ENCODE measurements at places on chromosomes 1 and 21.

DNA sequence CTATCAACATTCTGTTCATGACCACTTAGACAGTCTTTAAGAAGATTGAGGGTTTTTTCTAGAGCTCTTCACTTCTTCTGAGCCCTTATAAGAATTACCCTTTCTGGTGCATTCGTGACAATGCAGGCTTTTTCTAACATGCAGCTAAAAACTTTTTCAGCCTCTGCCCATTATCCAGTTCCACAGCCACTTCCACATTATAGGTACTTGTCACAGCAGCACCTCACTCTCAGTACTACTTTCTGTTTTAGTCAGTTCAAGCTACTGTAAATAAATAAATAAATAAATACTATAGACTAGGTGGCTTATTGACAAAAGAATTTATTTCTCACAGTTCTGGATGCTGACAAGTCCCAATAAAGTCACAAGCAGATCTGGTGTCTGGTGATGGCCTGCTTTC is 284.4 kb upstream of the PKN2 start:
- no peak for DNase-seq

DNA sequence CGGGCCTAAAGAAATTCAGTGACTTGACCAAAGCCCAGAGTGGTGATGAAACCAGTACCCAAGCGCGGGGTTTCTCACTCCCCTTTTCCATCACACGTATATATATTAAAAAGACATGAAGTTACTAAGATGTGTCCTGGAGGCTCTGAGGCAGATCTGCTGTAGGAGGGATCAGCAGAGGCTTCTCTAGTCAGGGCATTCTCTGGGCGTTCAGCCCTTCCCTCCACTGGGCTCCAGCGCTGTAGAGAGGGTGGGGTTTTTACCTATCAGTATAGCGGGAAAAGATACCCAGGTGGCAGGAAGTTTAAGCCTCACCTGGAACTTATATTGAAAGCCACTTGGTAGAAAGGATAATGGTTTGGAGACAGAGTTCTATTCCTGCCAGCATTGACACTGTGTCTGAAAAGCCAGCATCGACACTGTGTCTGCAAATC is 862 bp upstream of the PLEKHO1 start:
- no peak for DNase-seq

GRCh38 chr1:24222793-24223192 is 35.7 kb upstream of the IFNLR1 start:
- no peak for DNase-seq

GRCh38 chr21:43639470-43640353 is 19.6 kb downstream of the HSF2BP start:
- no peak for DNase-seq

GRCh38 chr1:200231787-200232231 is 178.0 kb downstream of the ZNF281 start:
- DNase-seq: no peak

GRCh38 chr1:48817505-48818114 is 40.9 kb upstream of the BEND5 start:
- DNase-seq: no peak

DNA sequence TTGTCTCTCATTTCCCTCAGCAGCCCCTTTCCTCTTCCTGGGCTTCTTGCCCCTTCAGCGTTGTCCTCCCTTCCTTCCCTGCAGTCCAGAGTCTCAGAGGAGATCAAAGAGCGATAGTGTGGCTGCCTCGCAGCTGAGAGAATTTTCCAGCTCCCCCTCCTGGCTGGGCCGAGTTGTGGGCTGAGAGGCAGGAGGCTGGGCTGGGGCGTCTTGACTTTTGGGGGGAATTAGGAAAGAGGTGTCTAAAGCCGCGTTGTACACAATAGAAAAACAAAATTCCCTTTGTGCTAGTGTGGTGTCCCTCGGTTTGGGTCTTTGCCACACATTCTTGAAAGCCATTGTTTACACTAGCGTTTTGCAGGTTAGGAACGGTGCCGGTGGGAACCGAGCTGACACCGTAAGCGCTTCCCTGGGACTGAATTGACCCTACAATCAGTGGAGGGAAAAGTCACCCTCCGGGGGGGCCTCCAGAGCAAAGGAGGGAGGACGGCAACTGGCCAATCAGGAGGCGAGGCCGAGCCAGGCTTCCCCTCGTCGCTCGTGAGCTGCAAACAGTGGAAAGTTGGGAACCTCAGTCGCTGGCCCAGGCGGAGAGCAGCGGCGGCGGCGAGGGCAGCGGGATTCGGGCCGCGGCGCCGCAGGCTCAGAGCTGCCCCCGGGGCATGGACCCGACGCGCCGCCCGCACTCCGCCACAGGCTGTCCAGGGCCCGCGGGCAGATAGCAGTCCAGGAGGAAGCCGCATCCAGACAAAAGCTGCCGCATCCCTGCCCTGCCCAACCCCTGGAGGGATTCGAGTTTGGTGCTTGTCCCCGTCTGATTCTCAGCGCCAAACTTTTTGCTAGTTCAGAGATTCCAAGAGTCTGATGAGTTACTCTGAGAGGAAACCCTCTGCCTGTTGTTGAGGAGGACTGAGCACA is at the start of gene HMCN1:
HMCN1 (plus strand) TSS at position 574 of the 918 bp plus-strand sequence. CDS start 389 bp downstream, outside the sequence.
- DNase-seq: no peak

GRCh38 chr1:233107130-233107660 is 156.8 kb downstream of the NTPCR start:
- no peak for DNase-seq

DNA sequence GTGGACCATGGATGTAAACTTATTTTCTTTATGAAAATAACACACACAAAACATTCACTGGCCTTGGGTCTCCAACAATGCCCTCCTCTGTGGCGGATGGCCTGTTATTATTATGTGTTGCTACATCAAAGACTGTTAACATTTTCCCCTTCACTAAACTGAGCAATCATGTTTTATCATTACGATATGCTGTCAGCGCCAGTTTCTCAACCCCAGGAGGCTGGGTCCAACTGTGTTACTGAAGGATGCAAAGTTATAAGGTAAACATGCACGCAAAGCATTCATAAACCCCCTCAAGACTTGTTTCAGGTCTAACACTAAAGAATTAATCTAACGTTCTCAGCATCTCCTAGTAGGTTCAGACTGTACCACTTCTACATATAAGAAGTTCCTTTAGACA is 6.0 kb upstream of the DUSP10 start:
- DNase-seq: no peak
